EL (cell line): ENCODE measurements at places on chromosomes 1 and 21.

DNA sequence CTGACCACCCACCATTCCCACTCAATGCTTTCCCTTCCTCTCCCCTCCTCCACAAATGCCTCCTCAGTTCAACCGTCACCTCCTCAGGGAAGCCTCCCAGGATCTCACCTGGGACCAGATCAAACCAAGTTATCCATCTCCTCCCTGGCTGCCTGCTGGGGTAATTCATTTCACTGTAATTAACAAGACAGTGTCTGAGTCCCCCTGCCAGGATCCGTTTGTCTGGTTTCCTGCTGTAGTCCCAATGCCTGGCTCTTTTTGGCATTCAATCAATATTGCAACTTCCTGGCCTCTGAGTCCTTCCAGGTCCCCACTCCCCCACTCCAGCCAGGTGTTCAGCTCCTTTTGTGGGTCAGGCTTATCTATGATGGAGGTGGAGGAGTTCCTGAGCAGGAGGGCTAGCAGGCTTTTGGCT, 687.7 kb downstream of the PTPRU start:
- DNase-seq: no peak

- DNase-seq: no peak
Measured at GRCh38 chr1:176837708-176838107, 326.8 kb downstream of the ASTN1 start.

DNA sequence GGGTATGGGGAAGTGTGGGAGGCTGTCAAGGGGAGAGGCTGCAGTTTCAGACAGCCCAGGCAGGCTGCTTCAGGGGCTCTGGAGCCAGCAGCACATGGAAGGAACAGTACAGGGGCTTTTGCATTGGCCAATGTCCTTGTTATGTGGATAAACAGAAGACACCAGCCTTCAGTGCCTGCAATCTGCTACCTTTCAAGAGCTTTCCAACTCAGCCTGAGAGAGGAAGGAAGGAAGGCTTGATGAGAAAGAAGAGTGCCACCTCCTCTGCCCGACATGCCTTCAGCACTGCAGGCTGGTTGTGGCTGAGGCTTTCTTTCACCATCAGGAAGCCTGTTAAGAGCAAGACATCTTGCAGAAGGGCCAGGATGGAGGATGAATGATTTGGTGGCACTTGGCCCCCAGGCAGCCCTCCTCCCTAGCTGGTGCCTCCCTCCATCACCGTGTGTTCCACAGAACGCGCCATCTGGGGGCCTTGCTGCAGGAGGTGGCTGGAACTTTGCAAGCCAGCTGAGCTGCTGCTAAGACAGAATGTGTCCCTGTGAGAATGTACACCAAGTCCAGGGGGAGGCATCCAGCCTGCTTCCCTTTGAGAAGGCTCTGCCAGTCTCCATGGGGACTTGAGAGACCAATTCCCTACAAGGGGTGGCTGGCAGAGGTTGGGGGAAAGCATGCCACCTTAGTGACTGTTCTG, 372.4 kb upstream of the PROX1 start:
- no peak for DNase-seq

DNA sequence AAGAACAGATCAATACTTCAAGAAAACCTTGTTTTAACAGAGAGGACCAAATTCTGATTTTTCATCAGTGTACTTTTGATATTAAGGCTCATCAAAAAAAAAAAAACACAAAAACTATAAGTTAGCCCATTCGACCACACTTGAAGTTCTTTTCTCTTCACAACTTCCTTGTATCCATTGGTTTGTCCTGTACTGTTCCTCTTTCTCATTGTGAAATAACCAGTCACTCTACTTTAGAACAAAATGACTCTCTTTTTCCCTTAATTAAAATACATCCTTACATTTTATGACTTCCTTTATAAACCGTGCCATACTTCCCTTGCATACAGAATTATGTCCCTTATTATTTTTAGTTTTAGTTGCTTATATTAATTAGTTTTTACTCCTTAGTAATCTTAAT, 8.4 kb downstream of the QSOX1 start:
- DNase-seq: no peak

GRCh38 chr1:39136638-39137037, 67.9 kb upstream of the MACF1 start:
- DNase-seq: no peak

DNA sequence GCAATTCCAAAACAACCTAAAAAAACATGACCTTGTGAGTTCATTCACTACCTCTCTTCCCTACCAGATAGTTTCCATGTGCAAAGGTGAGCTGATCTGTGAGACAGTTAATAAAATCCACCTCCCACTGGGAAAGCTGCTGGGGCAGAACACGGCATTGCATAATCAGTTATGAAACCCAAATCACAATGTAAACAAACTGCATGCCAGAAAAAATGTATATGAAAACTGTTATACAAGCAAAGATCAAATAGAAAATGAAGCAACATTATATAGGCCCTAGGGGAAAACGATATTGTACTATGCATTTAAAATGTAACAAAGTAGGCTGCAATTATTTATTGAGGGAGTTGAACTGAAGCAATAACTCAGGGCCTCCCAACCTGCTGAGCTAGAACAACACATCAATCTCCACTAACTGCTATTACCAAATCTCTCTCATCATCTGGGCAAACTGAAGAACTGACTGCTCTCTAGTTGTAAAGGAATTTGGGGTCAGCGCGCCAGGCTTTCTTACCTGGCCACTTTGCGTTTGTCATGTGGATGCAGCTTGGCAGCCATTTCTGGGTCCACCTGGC, 31.0 kb downstream of the TRIT1 start:
- DNase-seq: no peak

- DNase-seq: peak; percentile 92
Measured at GRCh38 chr1:159923203-159924024, 1.9 kb downstream of the TAGLN2 start.

DNA sequence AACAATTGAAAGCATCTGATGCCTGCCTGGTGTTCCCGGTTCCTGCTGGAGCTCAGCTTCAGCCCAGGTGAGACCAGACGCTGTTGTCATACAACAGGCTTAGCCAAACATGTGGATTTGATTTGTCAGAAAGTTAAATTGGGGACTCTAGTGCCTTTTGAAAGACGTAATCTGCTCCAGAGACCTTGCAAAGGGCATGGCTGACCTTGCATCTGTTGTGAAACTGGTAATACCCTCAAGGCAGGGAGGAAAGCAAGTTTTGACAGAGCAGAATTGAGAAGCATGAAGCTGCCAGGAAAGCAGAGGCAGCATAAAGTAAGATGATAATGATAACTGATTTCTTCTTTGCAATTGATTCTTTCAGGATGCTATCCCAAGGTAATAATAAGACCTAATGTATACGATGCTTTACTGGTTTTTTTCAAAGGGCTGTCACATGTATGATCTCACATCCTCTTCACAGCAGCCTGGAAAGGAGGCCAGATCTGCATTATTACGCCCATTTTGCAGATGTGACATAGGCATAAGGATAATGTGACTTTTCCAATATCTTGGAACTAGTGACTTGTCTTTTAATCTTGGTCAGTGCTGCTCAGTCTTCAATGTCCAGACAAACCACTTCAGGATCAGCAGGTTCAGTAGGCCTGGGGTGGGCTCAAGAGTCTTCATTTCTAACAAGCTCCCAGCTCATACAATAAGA, 24.7 kb upstream of the CNN3 start:
- no peak for DNase-seq

GRCh38 chr1:60988891-60989290, 93.5 kb upstream of the NFIA start:
- DNase-seq: no peak

DNA sequence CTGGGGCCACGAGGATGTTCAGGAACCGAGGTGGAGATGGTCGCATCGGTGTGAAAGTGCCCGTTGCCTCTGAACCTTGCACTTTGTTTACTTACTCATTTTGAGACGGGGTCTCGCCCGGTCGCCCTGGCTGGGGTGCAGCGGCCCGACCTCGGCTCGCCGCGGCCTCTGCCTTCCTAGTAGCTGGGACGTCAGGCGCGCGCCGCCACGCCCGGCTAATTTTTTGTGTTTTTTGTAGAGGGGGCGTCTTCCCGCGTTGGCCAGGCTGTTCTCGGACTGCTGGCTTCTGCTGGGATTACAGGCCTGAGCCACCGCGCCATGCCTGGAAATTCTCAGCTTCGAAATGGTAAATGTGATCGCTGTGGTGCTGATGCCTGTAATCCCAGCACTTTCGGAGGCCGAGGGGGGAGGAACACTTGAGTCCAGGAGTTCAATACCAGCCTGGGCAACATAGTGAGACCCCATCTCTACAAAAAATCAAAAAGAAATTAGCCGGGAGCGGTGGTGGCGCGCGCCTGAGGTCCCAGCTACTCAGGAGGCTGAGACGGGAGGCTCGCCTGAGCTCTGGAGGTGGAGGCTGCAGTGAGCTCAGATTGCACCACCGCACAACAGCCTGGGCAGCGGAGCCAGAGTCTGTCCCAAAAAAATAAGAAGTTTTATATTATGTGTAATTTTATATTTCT, 684 bp upstream of the MRPL20 start:
- DNase-seq: peak; percentile 40

DNA sequence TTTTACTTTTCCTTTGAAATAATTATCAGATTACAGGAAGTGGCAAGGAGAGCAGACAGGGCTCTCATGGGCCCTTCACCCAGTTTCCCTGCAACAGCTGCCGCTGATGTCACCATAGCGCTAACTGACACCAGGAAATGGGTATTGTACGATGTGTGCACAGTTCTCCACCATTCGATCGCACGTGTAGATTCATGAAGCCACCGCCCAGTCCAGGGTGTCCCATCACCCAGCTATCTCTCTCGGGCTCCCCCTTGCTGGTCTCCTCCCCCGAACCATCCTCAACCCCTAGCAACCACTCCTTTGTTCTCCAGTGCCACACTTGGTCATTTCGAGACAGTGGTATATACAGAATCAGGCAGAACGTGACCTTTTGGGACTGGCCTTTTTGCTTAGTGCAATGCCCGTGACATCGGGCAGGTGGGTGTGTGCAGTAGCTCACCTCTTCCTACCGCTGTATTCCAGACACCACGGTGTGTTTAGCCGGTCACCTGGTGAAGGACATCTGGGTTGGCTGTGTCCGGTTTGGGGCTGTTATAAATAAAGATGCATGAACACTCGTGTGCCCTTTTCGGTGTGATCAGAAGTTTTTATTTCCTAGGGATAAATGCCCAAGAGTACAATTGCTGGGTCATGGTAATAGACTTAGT, 118.4 kb downstream of the CRYAA start:
- DNase-seq: no peak

DNA sequence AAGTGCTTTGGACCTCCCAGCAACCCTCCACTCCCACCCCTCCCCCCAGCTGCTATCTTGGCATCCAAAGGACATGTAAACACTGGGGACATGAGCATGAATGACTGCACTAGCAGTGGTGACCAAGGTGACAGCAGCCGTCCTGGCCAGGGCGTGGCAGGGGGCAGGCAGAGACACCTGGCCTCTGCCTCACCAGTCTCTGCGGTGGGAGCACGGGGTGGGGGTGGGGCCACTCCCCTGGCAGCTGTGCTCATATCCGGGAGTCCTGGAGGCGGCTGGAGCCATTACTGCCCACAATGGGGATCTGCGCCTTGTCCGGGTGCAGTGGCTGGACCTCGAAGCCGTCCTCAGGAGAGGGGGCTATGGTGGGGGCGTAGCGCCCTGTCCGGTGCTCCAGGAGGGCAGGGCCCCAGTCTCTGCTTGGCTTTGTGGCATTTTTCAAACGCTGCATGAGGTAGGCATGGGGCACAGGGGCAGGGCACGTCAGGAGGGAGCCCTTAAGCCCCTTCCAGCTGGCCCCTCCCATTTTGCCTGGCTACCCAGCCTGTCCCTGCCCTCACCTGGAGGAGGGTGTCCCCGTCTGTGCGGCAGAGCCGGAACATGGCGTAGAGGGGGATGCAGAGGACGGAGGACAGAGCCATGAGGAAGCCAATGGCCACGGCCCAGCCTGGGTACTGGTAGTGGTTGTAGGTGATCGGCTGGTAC, 6.0 kb downstream of the CCDC24 start:
- no peak for DNase-seq

- DNase-seq: no peak
Measured at GRCh38 chr1:71881611-71882010, 400.7 kb downstream of the NEGR1 start.

DNA sequence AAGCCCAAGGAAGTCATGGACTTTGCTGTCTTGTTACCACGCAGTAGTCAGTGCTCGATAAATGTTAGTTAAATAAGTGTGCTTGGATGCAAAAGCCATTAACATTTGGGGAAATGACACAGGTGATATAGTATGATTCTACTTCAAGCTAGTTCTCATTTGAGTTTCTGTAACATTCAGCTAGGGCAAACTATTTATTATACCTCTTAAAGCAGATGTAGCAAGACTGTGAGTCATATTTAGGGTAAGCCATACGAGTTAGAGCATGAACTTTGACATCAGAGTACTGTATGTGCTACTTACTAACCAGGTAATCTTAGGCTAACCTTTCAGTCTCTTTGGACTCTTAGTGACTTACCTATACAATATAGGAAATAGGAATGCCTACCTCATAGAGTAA, 21.0 kb downstream of the CLCA4 start:
- DNase-seq: no peak

- DNase-seq: no peak
Measured at GRCh38 chr1:234715252-234716014, 105.5 kb upstream of the IRF2BP2 start.

DNA sequence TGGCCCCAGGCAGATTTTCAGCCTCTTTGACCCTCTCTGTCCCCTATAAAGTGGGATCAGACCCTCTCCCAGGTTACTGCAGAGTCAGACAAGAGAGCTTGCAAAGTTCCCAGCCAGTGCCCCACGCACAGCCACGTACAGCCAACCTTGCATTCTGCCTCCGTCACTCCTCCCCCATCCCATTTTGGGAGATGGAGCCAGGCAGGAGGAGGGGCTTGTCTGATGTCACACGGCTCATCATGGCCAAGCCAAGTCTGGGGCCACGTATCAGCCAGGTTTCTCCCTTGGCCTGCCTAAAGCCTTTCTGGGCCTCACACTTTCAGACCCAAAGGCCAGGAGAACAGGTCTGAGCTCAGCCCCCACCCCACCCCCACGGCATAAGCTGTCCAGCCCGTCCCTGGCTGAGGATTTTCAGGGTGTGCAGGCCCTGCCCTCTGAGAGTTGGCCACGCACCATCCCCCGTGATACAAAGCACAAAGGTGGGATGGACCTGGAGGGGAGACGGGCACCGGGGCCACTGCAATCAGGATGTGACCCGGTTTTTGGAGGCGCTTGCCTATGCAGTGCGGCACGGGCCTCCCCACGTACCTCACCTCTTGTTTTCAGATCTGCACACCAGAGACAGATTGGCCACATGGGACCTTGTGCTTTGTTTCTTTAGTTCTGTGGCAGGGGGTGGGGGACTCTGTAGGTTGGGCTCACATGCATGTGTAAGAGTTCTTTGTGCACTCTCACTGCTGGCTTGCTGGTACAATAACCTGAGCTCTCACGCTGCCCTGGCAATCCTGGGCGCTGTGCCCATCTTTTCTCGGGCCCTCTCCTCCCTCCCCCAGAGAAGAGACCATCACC, 47.6 kb downstream of the TRIM11 start:
- DNase-seq: no peak

- no peak for DNase-seq
Measured at GRCh38 chr1:246787781-246788513, 63.7 kb downstream of the SCCPDH start.

DNA sequence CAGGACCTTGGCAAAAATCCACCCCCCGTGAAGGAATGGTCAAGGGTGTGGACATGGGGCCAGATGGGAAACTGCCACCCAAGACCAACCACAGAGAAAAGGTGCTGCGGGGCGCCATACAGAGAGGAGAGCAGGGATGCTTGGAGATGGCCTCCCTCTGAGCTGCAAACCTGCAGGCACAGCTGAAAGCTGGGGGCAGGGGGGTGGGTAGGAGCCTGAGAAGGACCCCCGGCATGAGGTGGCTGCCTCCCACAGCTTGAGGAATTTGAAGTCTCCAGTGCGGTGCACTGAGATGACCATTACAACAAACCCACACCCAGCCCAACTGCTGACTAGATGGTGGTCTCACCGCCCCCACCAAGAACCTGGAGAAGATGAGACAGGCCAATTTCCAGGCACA, 84.8 kb downstream of the WDR4 start:
- no peak for DNase-seq
